ENCODE measurements at places on chromosomes 5 and 9.

DNA sequence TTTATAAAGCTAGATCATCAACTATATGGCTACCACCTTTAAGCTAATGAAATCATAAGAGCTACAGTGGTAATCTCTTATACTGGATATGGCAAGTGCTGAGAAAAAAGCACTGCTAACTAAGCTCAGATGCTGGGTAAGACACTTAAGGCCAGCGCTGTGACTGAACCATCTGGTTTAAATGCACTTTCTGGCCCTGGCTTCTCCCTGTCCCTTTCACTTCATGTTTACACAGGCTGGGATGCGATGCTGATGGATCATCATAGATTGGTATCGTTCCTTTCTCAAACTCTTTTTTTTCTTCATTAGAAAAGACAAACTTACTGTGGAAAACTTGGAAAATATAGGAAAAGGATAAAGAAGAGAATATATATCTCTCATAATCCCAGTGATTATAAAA is 52.3 kb downstream of the KIF24 start:
- no peak for DNase-seq

GRCh38 chr5:140677947-140678346 is 4.6 kb upstream of the DND1 start:
- no peak for DNase-seq

DNA sequence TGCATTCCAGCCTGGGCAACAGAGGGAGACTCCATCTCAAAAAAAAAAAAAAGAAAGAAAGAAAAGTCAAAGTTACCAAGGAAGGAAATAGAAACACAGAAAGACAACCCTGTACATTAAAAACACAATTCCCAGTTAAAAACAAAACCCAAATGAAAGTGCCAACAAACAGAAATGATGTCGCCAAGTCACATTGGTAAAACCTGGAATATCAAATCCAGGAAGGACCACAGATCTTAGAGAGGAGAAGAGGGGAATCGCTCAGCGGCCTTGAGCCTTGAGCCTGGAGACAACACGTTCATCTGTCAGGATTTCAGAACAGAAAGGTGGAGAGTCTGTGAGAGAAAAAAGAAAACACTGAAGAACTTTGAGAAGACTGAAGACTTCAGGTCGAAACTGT is 1.2 kb upstream of the ZDHHC11 start:
- DNase-seq: no peak

- no peak for DNase-seq
Observed at GRCh38 chr9:105244734-105245028, 230 bp downstream of the SLC44A1 start.

GRCh38 chr9:121645003-121645402 is 6.4 kb upstream of the DAB2IP start:
- DNase-seq: no peak

- DNase-seq: no peak
Observed at GRCh38 chr5:139462586-139463276, at the start of gene ECSCR. Gene ECSCR (minus strand): TSS chr5:139462743. CDS start chr5:139462670, 73 bp downstream.

- no peak for DNase-seq
Observed at GRCh38 chr9:112180387-112180881, 5.3 kb upstream of the SUSD1 start.

DNA sequence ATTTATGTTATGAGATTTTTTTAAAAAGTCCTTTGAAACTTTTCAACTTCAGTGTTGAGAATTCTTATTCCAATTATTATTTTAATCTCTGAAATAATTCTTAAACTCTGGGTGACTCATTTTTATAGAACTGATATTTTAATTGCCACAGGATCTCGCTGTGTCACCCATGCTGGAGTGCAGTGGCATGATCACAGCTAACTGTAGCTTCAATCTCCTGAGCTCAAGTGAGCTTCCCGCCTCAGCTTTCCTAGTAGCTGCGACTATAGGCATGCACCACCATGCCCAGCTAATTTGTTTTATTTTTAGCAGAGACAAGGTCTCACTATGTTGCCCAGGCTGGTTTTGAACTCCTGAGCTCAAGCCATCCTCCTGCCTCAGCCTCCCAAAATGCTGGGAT is 41.0 kb downstream of the DIMT1 start:
- no peak for DNase-seq

GRCh38 chr9:90953805-90954204 is 152.2 kb downstream of the SYK start:
- no peak for DNase-seq

DNA sequence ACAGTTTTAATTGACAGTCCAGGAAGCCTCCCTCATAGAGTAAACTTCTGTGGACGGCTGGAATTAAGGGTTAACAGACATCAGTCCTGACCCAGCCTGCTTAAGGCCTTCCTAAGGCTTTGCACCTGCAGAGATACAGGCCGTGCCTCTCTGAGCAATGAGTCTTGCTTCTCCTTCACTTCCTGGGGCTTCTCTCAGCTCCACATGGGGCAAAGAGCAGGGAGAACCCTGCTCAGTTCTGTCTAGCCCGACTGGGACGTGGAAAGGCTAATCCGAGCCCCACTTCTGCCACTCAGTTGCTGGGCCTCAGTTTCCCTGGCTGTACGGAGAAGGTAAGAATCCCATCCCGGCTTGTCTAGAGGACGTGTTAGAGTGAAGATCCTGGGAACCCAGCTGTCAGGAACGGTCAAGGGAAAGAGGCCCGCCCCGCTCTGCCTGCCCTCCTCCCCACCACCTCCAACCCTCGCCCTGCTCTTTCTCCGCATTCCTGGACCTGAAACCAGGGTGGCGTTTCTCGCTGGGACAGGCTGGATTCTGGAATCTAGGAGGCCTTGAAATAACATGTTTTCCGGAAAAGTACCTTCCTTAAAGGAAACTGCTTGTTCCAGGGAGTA is 6.5 kb downstream of the SPAAR start:
- no peak for DNase-seq

DNA sequence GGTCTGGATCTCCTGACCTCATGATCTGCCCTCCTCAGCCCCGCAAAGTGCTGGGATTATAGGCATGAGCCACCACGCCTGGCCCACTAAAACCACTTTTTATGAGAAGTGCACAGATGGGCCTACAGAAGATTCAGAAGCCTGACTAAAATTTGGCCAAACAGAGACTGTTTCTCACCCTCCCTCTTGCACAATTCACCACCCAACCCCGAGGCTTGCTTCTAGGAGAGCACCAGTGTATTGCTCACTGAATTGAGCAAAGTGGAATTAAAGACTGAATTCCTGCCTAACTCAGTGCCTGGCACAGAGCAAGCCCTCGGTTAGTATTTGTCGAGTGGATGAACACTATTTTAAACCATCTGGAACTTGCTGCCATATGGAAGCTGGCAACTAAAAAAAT is 3.4 kb upstream of the DCTN4 start:
- no peak for DNase-seq

Data from activated CD8-positive, alpha-beta memory T cell treated with anti-CD3 and anti-CD28 coated beads for 1 hour (primary cell).